Stimulated activated CD4-positive, alpha-beta T cell treated with anti-CD3 and anti-CD28 coated beads, Interleukin-1b, Interleukin-23, amount 100 ng/mL, for 48 hours (primary cell): ENCODE measurements at places on chromosomes 11 and 22.

- no peak for DNase-seq
Observed at GRCh38 chr11:64643920-64644646, 53.1 kb downstream of the SLC22A12 start.

GRCh38 chr11:31883435-31883834 lies 72.3 kb upstream of the PAX6 start:
- DNase-seq: no peak

- no peak for DNase-seq
Observed at GRCh38 chr22:46833228-46833627, 70.8 kb downstream of the TBC1D22A start.

DNA sequence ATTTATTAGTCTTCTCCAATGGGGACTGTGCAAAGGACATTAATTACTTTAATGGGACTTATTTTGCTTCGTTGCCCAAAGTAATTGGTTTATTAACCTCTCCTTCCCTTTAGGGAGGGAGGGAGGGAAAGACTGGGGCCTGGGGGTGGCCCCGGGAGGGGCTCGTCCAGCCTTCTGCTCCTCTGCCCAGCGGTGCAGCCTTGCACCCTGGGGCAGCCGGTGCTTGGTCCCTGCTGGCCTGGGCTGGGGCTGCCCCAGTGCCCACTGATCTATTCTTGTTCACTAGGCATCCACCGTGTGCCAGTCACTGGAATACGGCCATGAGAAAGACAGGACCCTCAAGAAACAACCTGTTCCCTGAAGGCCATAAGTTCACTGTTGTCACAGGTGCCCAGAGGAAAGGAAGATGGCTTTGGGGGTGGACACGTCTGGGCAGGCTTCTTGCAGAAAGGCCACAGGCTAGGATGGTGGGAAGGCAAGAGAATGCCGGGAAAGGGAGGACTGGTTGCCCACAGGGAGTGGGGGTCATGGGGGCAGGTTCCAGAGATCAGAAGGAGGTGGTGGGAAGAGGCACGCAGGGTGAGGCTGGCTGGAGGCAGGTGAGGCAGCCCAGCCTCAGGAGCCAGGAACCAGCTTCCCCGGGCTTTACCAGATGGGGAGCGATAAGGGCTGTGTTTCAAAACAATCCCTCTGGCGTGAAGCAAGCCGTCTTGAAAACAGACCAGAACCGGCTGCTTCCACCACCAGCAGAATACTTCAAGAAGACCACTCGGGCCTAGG lies 47.6 kb upstream of the KCNQ1OT1 start:
- no peak for DNase-seq

DNA sequence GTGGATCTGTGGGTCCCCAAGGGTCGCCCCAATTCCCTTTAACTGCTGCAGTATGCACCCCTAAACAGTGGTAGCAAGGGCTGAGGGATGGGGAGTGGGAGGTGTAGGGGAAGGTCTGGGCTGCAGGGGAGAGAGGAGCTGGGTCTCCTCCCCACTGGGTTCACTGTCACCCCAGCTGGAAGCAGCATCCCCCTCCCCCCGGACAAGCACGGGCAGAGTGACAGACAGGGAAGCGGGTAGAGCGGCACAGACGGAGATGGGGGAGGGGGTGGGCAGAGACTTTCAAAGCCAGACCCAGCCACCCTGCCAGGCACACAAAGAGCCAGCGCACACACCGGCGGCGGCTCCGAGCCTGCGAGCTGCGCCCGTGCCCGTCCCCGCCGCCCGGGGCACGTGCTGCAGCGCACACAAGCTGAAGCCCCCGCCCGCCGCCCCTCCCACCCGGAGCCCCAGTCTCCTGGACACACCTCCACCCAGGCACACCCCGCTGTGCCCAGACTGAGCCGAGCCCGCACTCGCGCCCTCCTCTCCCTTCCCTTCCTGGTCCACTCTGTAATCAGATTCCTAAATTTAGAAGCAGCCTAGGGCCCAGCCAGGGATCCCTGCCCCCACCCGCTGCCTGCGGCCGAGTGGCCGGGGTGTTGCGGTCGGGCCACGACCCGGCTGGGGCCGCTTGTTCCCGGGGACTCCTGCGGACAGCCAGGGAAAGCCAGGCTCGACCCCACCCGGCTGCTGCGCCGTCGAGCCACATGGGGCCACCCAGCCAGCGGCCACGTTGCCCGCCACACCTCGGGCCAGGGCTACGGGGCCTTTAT lies 935 bp upstream of the RCOR2 start:
- DNase-seq: peak; percentile 20

DNA sequence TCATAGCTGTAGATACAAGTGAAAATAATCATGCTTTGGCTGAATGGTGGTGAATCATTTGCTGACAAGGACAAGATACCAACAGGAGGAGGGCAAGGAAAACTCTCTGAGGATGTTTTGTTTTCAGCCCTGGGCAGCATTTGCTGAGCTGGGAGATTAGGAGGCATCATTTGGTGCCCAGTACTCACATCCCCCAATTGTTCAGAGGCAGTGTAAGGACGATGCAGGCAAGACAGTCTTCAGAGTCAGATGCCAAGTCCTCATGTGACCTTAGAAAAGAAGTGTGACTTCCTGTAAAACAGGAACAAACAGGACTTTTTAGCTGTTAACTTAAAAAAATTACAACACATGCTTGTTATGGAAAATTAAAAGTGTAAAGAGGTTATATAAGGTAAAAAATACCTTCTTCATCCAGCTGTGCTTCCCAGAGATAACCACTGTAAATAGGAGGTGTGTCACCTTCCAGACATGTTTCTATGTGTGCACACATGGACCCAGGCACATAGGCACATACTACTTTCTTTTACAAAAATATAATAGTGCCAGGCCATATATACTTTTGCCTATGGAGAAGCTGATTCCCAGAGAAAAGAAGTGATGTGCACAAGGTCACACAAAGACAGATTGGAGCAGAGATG lies 18.0 kb downstream of the CNTF start:
- no peak for DNase-seq

DNA sequence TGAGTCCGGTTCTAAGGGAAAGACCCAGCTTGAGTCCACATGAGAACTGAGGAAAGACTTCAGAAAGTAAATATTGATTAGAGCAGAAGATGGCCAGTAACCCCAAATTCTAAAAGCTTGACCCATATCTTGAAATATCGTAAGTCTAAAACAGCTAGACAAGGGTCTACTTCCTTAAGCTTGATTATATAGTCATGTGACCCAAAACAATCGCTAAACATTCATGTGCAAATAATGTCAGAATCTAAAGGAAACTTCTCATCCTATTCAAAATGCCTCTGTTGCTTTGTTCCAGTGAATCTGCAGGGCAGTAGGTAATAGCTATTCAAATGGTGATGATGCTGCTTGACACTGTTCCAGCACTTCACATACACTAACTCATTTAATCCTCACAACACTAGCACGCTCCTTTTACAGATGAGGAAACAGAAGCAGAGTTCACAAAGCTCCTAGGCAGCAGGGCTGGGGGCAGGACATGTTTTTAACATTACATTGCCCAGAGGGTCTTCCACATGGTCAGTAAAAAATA lies 52.6 kb downstream of the TCF20 start:
- no peak for DNase-seq

- DNase-seq: no peak
Observed at GRCh38 chr11:122100756-122101080, 15.3 kb downstream of the BLID start.

GRCh38 chr11:64892411-64892831 lies 14.0 kb upstream of the EHD1 start:
- DNase-seq: no peak
